NCI-H1436 (cell line): ENCODE measurements at places on chromosomes 1 and 21.

GRCh38 chr1:90027281-90027680, 32.4 kb downstream of the ZNF326 start:
- no peak for DNase-seq

- no peak for DNase-seq
Measured at GRCh38 chr1:224544346-224545110, 71.6 kb upstream of the CNIH3 start.

GRCh38 chr1:210711825-210712612, 383.3 kb downstream of the HHAT start:
- no peak for DNase-seq

GRCh38 chr1:80846966-80847365, 953.8 kb upstream of the ADGRL2 start:
- no peak for DNase-seq

GRCh38 chr1:203447151-203447550, 28.5 kb upstream of the PRELP start:
- no peak for DNase-seq

GRCh38 chr1:199859491-199859933, 168.0 kb upstream of the NR5A2 start:
- no peak for DNase-seq

DNA sequence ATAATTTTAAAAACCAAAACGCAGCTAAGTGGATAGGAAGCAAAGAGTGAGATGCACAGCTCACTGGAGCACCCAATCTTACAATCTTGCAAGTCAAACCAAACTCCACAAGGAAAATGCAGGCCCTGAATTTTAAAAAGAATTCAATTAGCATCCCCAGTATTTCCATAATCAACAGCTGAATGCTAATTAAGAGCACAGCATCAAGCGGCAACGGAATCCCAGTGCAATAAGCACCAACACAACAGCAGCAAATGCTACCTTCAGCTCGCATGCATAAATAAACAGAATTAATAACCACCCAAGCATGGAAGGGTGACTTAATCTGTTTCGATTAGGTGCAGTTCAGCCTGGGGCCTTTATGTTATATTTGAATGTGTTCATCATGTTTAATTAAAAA, 142.9 kb downstream of the SLC45A1 start:
- no peak for DNase-seq

DNA sequence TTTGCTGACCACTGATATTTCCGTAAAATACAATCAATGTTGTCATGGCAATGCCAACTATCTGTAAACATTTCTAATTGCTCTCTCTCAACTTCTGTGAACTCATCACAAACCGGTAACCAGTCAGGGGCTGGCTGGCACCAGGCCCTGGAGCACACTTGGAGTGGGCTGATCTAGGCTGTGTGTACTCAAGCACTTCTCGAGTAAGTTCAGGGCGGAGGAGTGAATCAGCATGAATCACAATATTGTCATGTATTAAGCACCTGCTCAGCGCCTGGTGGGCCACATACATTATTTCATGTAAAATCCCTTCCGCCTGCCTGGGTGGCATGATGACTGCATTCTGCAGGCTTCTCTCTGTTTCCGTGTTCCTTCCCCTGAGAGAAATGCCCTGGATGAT, 212.4 kb downstream of the FOXD2 start:
- DNase-seq = peak; percentile 89

- DNase-seq = no peak
Measured at GRCh38 chr1:2314803-2315673, 76.3 kb downstream of the MORN1 start.

DNA sequence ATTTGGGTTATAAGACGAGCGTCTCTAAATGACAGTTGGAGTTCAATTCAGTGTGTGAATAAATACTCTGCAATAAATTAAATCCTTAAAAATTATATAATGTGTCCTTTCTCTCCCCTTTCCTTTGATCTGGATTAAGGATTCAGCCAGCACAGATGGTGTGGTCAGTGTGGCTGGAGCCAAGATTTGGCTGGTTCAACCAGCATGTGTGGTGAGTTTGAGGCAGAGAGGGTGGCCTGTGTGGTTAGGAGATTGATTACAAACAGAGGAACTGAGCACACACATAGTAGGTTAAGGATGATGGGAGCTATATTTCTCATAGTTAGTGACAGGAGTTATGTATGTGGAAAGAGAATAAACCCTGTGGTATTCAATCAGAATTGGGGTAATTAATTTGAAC, 14.2 kb upstream of the AMIGO1 start:
- DNase-seq = no peak

GRCh38 chr21:22191581-22191980, 1193.4 kb downstream of the NCAM2 start:
- DNase-seq = no peak

- DNase-seq = no peak
Measured at GRCh38 chr1:214816603-214817002, 213.6 kb downstream of the CENPF start.

- peak; percentile 77 for DNase-seq
Measured at GRCh38 chr21:17387030-17387617, 125.7 kb upstream of the CXADR start.

- peak; percentile 6 for DNase-seq
Measured at GRCh38 chr1:229666585-229666984, 40.5 kb downstream of the URB2 start.

DNA sequence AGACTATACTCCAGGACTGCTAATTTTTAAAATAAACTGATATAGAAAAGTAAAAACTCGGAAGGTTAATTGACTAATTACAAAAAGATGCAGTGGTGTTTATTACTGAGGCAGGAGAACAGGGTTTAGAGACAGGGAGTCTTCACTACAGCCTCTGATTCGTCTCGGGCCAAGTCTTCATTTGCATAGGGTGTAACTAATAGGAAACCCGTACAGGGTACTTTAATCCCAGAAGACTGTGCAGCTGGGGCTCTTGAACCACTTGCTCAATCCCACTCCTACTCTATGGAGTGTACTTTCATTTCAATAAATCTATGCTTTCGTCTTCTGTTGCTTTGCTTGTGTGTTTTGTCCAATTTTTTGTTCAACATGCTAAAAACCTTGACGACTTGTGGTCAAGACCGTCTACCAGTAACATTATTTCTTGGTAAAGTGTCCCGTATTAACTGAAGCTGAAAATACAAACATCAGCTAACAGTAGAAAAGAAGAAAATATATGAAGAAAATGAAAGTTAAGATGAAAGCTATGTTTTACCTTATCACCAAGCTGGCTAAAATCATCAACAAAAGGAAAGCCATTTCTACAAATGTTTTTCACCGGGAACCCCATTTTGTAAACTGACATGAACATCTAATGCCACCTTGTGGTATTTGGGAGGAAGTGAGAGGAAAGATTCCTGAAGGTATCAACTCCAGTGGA, 8.0 kb downstream of the SDHB start:
- peak; percentile 58 for DNase-seq

- peak; percentile 63 for DNase-seq
Measured at GRCh38 chr1:226424221-226425003, 16.5 kb upstream of the PARP1 start.

DNA sequence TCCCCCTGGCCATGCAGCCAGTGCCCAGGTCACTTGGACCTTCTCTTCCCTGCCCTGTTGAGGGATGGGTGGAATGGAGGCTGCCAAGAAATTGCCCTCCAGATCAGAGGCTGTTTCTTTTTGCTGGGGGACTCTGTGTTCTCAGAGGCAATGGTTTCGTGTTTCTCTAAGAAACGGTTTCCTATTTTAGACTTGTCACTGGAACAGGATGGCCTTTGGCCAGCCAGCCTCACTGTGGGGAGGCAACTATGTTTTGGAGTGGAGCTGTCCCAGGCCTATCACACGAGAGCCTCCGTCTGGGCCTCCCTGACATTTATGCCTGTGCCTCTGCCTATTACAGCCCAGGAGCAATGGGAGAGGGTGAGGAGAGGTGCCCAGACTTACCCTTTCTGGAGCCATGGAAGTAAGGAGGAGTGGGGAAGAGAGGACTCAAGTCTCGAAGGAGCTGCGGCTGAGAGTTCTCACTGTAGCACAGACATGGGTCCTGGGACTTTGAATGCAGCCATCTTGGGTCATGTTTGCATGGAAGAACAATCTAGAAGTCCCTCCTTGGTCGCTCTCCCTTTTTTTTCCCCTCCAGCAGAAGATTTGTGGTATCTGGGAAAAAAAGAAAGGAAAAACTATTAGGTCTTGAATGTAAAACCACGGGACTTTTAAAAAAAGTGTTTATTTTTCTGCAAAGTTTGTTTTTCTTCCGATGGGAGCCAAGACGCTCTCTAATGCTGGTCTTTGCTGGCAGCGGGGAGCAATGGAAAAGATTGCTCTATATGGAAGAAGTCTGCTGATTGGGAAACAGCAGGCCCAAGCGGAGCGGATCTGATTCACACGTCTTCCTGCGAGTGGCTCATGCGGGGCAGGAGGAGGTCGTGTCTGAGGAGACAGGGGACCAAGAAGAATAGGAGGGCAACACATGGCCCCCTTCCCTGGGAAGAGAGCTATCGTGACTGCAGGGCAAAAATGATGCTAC, 219.2 kb downstream of the FOXD2 start:
- DNase-seq = no peak

- no peak for DNase-seq
Measured at GRCh38 chr1:219498666-219499065, 114.2 kb downstream of the ZC3H11B start.

DNA sequence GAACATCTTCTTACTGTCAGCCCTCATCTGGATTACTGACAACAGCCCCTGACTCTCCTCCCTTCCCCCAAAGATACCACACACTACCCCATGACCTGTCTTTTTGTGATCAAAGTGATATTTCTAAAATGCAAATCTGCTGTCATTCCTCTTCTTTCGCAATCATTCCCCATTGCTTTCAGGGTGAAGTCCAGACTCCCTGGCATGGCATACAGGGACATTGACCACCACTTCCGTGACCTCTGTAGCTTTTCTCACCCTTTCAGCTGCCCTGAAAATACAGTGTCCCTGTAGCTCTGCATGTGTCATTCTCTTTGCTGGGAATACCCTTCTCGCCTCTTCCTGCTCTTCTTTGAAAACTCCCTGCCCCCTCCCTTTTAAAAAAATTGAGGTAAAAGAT, 4.1 kb downstream of the SERINC2 start:
- DNase-seq = no peak

GRCh38 chr1:942411-942821, 16.6 kb downstream of the NOC2L start:
- no peak for DNase-seq

GRCh38 chr21:33355996-33356395, 31.2 kb downstream of the IFNAR1 start:
- no peak for DNase-seq

DNA sequence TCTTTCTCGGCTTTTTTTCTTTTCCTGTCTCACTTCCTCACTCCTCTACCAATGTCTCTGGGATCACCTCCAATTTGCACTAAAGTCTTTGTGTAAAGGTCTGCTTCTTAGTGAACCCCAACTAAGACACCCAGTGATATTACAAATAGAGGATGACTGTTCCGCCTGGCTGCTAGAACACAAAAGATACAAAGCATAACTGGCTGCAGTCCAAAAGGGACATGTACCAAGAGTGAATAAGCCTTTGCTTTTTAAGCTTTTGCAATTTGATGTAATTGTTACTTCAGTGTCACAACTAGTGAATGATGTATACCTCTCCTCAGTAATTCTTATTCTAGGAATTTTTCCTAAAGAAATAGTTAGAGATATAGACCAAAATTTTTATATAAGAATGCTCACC, 82.8 kb upstream of the BEND5 start:
- peak; percentile 24 for DNase-seq

- DNase-seq = no peak
Measured at GRCh38 chr1:26539722-26540121, 10.2 kb downstream of the RPS6KA1 start.

- DNase-seq = peak; percentile 3
Measured at GRCh38 chr1:56409112-56409691, 170.2 kb downstream of the PLPP3 start.

DNA sequence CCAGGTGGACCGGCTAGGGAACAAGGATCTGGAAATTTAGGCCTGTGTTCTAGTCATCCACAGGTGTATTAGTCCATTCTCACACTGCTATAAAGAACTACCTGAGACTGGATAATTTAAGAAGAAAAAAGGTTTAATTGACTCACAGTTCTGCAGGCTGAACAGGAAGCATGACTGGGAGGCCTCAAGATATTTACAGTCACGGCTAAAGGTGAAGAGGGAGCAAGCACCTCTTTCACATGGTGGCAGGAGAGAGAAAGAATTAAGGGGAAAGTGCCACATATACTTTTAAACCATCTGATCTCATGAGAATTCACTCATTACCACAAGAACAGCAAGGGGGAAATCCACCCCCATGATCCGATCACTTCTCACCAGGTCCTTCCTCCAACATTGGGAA, 174.7 kb upstream of the C1orf105 start:
- DNase-seq = no peak

DNA sequence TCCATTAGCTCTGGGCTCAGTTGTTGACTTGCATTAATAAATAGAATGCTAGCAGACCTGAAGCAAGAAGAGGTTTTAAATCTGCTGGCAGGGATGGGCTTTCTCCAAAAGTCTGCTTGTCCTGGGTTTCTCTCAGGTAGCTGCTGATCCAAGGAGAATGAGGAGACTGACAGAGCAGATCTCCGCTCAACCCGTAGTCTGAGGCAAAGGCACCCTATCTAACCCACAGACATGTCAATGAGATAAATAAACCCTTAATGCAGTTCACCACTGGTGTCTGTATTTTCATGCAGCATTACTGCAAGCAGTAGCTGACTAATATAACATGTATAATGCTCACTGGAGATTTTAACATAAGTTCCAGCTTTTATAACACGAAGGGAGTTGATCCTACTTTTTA, 44.1 kb upstream of the RGS21 start:
- DNase-seq = no peak
